Testis (tissue), 5 donors: ENCODE measurements at places on chromosomes 3 and 15. TPM values are rescaled to one million over a fixed set of nuclear protein-coding genes. Genes with fewer than 3 reads are reported as not detected.

DNA sequence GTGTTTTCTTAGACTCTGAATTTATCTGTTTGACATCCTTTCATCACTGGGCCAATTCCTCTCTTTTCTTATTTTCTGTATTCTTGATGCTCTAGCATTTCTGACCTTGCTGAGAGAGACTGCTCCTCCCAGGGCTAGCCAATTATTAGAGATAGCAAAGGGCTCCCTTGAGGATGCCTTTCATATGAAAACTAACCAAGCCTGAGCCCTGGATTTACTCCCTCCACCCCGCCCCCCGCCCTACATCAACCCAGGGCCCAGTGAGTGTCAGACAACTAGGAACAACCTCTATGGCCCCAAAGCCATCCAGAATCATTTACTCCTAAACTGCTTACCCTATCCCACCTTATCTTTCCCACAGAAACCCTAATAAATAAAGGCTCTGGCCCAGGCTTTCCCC is 69.7 kb upstream of the LARS2 start:
- no peak for DNase-seq
- no peak overlapping the region for H3K27ac ChIP-seq
- H3K4me3 ChIP-seq, result no peak overlapping the region
- no peaks in the 10 kb centered on the region for H3K36me3 ChIP-seq
- no peaks in the 10 kb centered on the region for H3K27me3 ChIP-seq

- no peak for DNase-seq
- H3K36me3 ChIP-seq, result no peaks in the 10 kb centered on the region
- no peak overlapping the region for H3K27ac ChIP-seq
These were observed 108.4 kb downstream of the OXNAD1 start for GRCh38 chr3:16373341-16373946.

- no peak for DNase-seq
- no peaks in the 10 kb centered on the region for H3K36me3 ChIP-seq
- no peak overlapping the region for H3K27ac ChIP-seq
These were observed 325.7 kb downstream of the MAGI1 start for GRCh38 chr3:65713016-65713415.

GRCh38 chr15:70892002-70892911 is at the start of the genes LRRC49 and THAP10:
LRRC49 (plus strand) TSS chr15:70892826; CDS start chr15:70892895, 69 bp downstream.
THAP10 (minus strand) TSS chr15:70892433; CDS start chr15:70892272, 161 bp downstream.
- peak within 1 kb of the TSS; percentile 78 for H3K27ac ChIP-seq
- peak; percentile 97 for DNase-seq
- H3K36me3 ChIP-seq, result no peaks in the 10 kb centered on the region
- peak within 1 kb of the TSS; percentile 79 for H3K4me3 ChIP-seq
- no peaks in the 10 kb centered on the region for H3K27me3 ChIP-seq
- no peaks in the 10 kb centered on the region for H3K4me1 ChIP-seq

DNA sequence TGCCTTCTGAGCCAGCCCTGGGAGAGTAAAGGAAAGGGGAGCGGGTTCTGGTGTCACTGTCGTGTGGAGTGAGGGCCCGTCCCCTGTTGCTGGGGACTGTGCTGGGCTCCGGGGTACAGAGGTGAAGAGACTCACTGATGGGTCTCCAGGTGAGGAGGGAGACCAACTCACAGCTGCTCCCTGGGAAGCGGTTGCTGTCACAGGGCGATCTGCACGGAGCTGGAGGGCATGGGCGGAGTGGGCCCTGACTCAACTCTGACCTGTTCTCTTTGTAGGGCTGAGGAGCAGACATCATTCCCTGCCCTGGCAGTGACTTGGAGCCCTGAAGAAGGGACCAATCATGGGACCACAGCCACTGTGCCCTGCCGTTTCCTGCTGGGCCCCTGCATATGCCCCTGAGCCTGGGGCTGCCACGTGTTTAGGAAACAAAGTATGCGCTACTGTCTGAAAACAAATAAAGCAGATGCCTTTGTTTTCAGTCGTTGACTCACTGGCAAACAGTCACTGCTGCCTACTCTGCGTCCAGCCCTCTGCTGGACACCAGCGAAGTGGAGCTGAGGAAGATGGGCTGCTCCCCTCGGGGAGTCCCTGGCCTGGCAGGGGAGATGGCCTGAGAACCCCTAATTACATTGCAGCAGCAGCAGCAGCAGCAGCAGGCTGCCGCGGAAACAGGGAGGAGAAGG is 22.9 kb upstream of the PLXNA1 start:
- DNase-seq, result no peak
- no peak overlapping the region for H3K4me3 ChIP-seq
- H3K4me1 ChIP-seq, result peaks cover 26% of the 10 kb centered on the region
- no peaks in the 10 kb centered on the region for H3K27me3 ChIP-seq

GRCh38 chr15:63059573-63060216 is 17.1 kb downstream of the TPM1 start:
- H3K4me1 ChIP-seq, result peaks cover 2% of the 10 kb centered on the region
- DNase-seq, result no peak
- H3K27ac ChIP-seq, result no peak overlapping the region
- no peak overlapping the region for H3K4me3 ChIP-seq

DNA sequence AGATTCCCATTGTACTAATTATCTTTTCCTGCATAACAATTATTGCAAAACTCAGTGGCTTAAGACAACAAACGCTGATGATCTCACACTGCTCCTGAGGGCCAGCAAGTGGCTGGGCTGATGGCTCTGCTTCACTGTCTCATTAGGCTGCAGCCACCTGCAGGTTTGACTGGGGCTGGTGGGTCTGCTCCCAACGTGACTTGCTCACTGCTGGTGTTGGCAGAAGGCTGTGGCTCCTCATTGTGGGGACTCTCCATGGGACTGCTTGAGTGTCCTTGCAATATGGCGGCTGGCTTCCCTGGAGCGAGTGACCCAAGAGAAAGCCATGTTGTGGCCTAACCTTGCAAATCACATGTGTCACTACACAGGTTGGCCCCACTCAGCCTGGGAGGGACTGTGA is 71.1 kb downstream of the PLXNA1 start:
- H3K27me3 ChIP-seq, result no peaks in the 10 kb centered on the region
- no peaks in the 10 kb centered on the region for H3K36me3 ChIP-seq
- H3K27ac ChIP-seq, result no peak overlapping the region
- no peak overlapping the region for H3K4me3 ChIP-seq

- no peak for DNase-seq
- no peaks in the 10 kb centered on the region for H3K27me3 ChIP-seq
- no peak overlapping the region for H3K27ac ChIP-seq
- no peak overlapping the region for H3K4me3 ChIP-seq
These were observed 184.4 kb downstream of the PEX5L start for GRCh38 chr3:179852142-179852905.

GRCh38 chr3:154126651-154127050 is 5.5 kb downstream of the ARHGEF26 start:
- H3K27me3 ChIP-seq, result no peaks in the 10 kb centered on the region
- H3K36me3 ChIP-seq, result no peaks in the 10 kb centered on the region
- no peaks in the 10 kb centered on the region for H3K4me1 ChIP-seq
- no peak overlapping the region for H3K27ac ChIP-seq
- no peak for DNase-seq

GRCh38 chr3:107543666-107544065 is 20.9 kb downstream of the BBX start:
- H3K4me3 ChIP-seq, result no peak overlapping the region
- H3K27me3 ChIP-seq, result no peaks in the 10 kb centered on the region
- H3K27ac ChIP-seq, result no peak overlapping the region
- no peaks in the 10 kb centered on the region for H3K36me3 ChIP-seq

- no peak overlapping the region for H3K4me3 ChIP-seq
- H3K36me3 ChIP-seq, result no peaks in the 10 kb centered on the region
- no peaks in the 10 kb centered on the region for H3K27me3 ChIP-seq
- H3K27ac ChIP-seq, result no peak overlapping the region
These were observed 376.7 kb upstream of the PDZRN3 start for GRCh38 chr3:74001436-74001835.

- H3K27ac ChIP-seq, result no peak overlapping the region
- H3K4me3 ChIP-seq, result no peak overlapping the region
- no peaks in the 10 kb centered on the region for H3K4me1 ChIP-seq
- DNase-seq, result peak; percentile 36
- no peaks in the 10 kb centered on the region for H3K36me3 ChIP-seq
These were observed 12.3 kb downstream of the CPNE9 start for GRCh38 chr3:9715764-9716437.

DNA sequence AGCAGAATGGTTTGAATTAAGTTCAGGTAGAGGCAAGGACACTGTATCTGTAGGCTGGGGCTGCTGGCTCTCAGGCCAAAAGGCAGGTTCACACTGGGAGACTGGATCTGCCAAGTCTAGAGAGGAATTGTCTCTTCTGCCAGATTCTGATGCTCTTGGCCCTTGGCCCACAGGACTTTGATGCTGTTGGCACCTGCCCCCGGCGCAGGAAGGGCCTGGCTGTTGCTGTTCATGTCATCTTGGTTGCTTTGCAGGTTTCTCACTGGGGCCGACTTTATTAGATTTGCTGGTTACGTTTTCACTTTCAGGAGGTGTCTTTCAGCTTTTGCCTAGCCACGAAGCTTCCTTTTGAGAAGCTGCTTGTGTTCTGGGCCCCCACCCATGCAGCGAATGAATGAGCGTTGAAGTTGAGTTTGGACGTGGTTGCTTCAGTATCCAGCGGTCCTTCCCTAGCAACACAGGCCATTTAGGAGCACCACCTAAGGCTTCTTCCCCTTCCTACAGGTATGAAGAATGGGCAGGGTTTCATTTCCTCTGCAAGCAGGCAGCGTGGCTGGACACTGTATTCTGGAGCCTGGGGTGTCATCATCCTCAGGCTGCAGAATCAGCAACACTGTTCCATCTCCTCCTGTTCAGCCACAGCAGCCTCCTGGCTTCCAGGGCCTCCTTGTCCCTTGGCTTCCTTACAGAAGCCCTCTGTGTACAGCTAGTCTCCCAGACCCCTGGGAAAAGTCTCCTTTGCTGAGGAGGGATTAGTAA is 65.6 kb upstream of the PRR23C start:
- DNase-seq, result no peak
- no peaks in the 10 kb centered on the region for H3K36me3 ChIP-seq
- H3K4me3 ChIP-seq, result no peak overlapping the region

- no peak overlapping the region for H3K27ac ChIP-seq
- H3K4me3 ChIP-seq, result no peak overlapping the region
- H3K27me3 ChIP-seq, result no peaks in the 10 kb centered on the region
- H3K4me1 ChIP-seq, result no peaks in the 10 kb centered on the region
- H3K36me3 ChIP-seq, result no peaks in the 10 kb centered on the region
- DNase-seq, result no peak
These were observed 54.6 kb upstream of the STXBP5L start for GRCh38 chr3:120853416-120853815.

DNA sequence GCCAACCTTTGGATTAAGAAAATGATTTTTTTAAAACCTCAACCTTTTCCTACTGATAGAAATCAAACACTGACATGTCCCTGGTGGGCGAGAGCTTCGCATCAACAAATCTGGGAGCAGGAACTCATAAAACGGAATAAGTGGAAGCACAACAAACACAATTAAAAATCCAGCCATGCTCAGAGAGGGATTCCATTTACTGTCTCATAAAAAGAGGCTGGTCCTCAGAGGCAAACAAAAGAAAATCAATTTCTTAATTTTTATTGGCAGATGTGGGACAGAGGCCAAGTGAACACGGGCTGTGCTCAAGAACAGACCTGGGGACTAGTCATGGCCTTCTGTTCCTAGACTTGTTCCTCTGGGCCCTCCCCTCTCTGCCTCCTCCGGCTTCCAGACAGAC is 214.5 kb downstream of the NTRK3 start:
- no peak overlapping the region for H3K4me3 ChIP-seq
- no peaks in the 10 kb centered on the region for H3K36me3 ChIP-seq
- H3K27ac ChIP-seq, result no peak overlapping the region
- no peak for DNase-seq
- H3K4me1 ChIP-seq, result no peaks in the 10 kb centered on the region
- H3K27me3 ChIP-seq, result no peaks in the 10 kb centered on the region

DNA sequence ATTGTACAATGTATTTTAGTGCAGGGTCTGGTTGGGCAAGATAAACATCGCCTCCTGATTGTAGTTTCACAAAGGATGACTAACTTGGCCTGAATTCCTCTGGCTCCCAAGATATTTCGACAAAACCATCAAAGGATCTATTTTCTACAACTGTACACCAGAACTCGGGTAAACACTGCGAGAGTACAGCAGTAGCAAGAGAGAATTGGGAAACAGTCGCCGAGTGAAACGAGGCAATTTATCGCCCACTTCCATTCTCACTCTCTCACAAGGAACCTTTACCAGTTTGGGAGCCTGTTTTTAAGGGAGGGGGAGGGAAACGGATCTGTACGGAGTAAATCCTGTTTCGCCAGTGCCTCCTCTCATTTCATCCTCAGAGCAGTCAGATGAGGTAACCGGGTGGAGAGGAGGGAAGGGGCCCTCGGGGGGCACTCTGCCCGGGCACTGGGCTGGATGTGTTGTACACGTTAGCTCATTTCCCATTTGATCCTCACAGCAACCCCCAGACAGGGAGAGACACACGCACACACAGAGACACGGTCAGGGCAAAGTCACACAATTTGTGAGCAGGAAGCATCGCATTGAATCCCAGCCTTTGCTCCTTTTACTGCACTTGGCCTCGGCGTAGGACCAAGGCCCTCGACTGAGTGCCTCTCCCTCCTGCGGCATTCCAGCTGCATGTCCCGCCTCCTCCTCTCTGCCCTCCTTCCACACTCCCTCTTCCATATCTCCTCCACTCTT is 120.1 kb downstream of the LIPC start:
- no peak for DNase-seq
- H3K4me1 ChIP-seq, result peaks cover 8% of the 10 kb centered on the region
- no peak overlapping the region for H3K27ac ChIP-seq
- H3K27me3 ChIP-seq, result no peaks in the 10 kb centered on the region

- no peaks in the 10 kb centered on the region for H3K36me3 ChIP-seq
- no peaks in the 10 kb centered on the region for H3K27me3 ChIP-seq
- no peaks in the 10 kb centered on the region for H3K4me1 ChIP-seq
- no peak for DNase-seq
These were observed 166.4 kb downstream of the SUCNR1 start for GRCh38 chr3:152039887-152040286.

- DNase-seq, result no peak
- H3K36me3 ChIP-seq, result no peaks in the 10 kb centered on the region
- H3K4me3 ChIP-seq, result no peak overlapping the region
- no peaks in the 10 kb centered on the region for H3K27me3 ChIP-seq
- H3K4me1 ChIP-seq, result peaks cover 9% of the 10 kb centered on the region
These were observed 957.8 kb downstream of the ROBO1 start for GRCh38 chr3:78809966-78810365.

GRCh38 chr3:53190659-53191058 is 29.6 kb downstream of the PRKCD start:
- H3K27ac ChIP-seq, result no peak overlapping the region
- no peak overlapping the region for H3K4me3 ChIP-seq
- DNase-seq, result no peak
- H3K36me3 ChIP-seq, result no peaks in the 10 kb centered on the region
- no peaks in the 10 kb centered on the region for H3K27me3 ChIP-seq

The GOLGA8T gene
- total RNA-seq, result 4.1 TPM

The AADACL2 gene
- not detected for total RNA-seq

The POLR2M gene
- 97.7 TPM for total RNA-seq

The SEMA3G gene
- total RNA-seq, result 2.1 TPM

The C2CD4A gene
- total RNA-seq, result 0.12 TPM

The REC114 gene
- total RNA-seq, result 28.8 TPM

The CGNL1 gene
- 40.2 TPM for total RNA-seq

The TNNC1 gene
- 11.3 TPM for total RNA-seq

The ZNF80 gene
- 0.74 TPM for total RNA-seq

The TGM5 gene
- 2.1 TPM for total RNA-seq

The CACNA2D3 gene
- total RNA-seq, result 11.2 TPM

The MASP1 gene
- total RNA-seq, result 0.55 TPM

The ACY1 gene
- total RNA-seq, result 16.0 TPM

The GOLGA8H gene
- 8.7 TPM for total RNA-seq

The CDC25A gene
- 46.3 TPM for total RNA-seq

The LTK gene
- 4.2 TPM for total RNA-seq

The GOLGA8J gene
- 11.5 TPM for total RNA-seq

The HCLS1 gene
- 17.3 TPM for total RNA-seq

The LYZL4 gene
- total RNA-seq, result 15.2 TPM

The PEX11A gene
- total RNA-seq, result 12.3 TPM
